Left ventricle myocardium inferior (tissue), 1 donor: ENCODE measurements at places on chromosomes 7 and 10.

DNA sequence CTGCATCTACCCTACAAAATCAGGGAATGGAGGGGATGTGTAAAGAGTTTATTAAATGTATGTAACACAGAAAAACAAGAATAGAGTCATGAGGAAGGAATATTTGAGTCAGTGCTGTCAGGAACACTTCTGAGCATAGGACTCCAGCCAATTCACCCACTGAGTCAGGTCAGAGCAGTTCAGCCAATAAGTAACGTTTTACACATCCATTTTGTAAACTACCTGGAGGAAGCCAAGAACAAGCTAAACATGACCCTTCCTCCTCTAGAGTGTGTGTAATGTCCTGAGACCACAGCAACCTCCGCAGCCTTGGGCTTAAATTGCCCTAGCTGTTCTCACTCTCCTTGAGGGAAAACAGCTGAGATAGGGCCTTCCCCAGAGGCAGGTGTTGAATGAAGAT, 691.5 kb upstream of the LRRN3 start:
- no peaks in the 10 kb centered on the region for H3K27me3 ChIP-seq
- no peak for DNase-seq
- no peak overlapping the region for H3K27ac ChIP-seq
- no peaks in the 10 kb centered on the region for H3K4me1 ChIP-seq
- no peak overlapping the region for H3K4me3 ChIP-seq
- no peaks in the 10 kb centered on the region for H3K36me3 ChIP-seq

- DNase-seq: no peak
- H3K27me3 ChIP-seq: no peaks in the 10 kb centered on the region
- peak overlapping the region; percentile 16 for H3K27ac ChIP-seq
- H3K4me1 ChIP-seq: peaks cover 18% of the 10 kb centered on the region
These were observed 98.5 kb upstream of the KDM7A start for GRCh38 chr7:140275069-140275965.

GRCh38 chr7:11804621-11805020, 27.4 kb downstream of the THSD7A start:
- H3K27ac ChIP-seq: no peak overlapping the region
- no peak for DNase-seq
- H3K4me1 ChIP-seq: no peaks in the 10 kb centered on the region

DNA sequence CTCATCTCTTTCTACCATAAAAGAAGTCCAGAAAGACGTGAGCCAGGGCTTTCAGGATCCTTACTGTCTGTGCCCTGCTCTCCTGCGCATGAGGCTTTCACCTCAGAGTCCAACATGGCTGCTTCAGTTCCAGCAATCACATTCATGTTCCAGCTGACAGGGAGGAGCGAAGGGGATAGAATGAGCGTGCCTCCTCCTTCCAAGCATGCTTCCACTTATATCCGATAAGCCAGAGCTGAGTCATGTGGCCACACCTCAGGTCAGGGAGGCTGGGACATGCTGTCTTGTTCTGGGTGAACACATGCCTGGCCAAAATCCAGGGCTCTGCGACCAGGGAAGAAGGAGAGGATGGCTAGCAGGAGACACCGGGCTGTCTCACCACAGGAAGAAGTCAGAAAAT, 248.2 kb downstream of the SKAP2 start:
- no peak overlapping the region for H3K4me3 ChIP-seq
- peaks cover 9% of the 10 kb centered on the region for H3K4me1 ChIP-seq
- H3K27ac ChIP-seq: no peak overlapping the region
- peaks cover 18% of the 10 kb centered on the region for H3K27me3 ChIP-seq
- no peaks in the 10 kb centered on the region for H3K36me3 ChIP-seq

GRCh38 chr10:90905925-90906324, 15.0 kb downstream of the ANKRD1 start:
- H3K27me3 ChIP-seq: no peaks in the 10 kb centered on the region
- H3K4me1 ChIP-seq: no peaks in the 10 kb centered on the region
- H3K4me3 ChIP-seq: no peak overlapping the region
- DNase-seq: no peak
- H3K36me3 ChIP-seq: peaks cover 26% of the 10 kb centered on the region
- no peak overlapping the region for H3K27ac ChIP-seq

DNA sequence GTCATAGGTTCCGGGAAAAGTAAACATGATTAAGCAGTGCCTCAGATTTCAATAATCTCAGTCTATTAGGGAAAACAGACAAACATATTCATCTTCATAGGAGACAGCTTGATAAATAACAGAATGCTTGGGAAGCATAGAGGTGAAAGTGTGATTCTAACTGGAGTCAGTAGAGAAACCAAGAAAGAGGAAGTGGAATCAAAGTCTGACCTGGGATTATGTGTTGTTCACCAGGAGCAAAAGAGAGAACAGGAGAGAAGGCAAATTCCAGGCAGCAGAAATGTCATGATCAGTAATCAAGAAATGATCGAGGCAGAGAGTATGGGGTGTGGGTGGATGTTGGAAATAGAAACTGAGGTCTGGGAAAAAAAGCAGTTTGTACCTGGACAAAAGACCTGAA, 43.7 kb downstream of the DGKB start:
- H3K27me3 ChIP-seq: no peaks in the 10 kb centered on the region
- no peak for DNase-seq
- no peaks in the 10 kb centered on the region for H3K36me3 ChIP-seq
- no peaks in the 10 kb centered on the region for H3K4me1 ChIP-seq
- H3K4me3 ChIP-seq: no peak overlapping the region
- no peak overlapping the region for H3K27ac ChIP-seq

GRCh38 chr10:109773288-109774120, 149.8 kb downstream of the XPNPEP1 start:
- H3K4me1 ChIP-seq: no peaks in the 10 kb centered on the region
- no peak overlapping the region for H3K27ac ChIP-seq
- H3K36me3 ChIP-seq: no peaks in the 10 kb centered on the region
- H3K4me3 ChIP-seq: no peak overlapping the region
- peaks cover under 1% of the 10 kb centered on the region for H3K27me3 ChIP-seq

DNA sequence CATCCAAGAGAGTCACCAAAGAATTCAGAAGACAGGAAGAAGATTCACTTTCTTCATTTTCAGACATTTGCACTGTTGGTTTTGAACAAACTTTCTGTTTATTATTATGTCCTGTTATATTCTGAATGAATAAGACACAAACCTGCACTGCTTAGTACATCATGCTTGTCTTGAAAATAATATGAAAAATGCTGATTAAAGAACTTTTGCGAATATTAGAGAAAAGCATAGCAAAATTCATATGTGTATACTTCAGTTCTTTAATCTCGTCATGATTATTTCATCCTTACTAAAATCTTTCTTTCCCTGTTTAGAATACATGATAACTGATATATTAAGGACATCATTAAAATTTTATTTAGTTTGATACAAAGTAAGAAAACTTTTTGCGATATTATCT, 504.1 kb downstream of the POM121L12 start:
- no peaks in the 10 kb centered on the region for H3K36me3 ChIP-seq
- no peak overlapping the region for H3K27ac ChIP-seq
- no peaks in the 10 kb centered on the region for H3K27me3 ChIP-seq
- no peak for DNase-seq
- H3K4me1 ChIP-seq: no peaks in the 10 kb centered on the region

- DNase-seq: no peak
- H3K4me1 ChIP-seq: no peaks in the 10 kb centered on the region
- H3K36me3 ChIP-seq: peaks cover 75% of the 10 kb centered on the region
- H3K27ac ChIP-seq: no peak overlapping the region
- H3K27me3 ChIP-seq: no peaks in the 10 kb centered on the region
These were observed 26.2 kb downstream of the CUL2 start for GRCh38 chr10:35063837-35064454.

GRCh38 chr10:122233857-122234348, 37.2 kb upstream of the BTBD16 start:
- peaks cover 27% of the 10 kb centered on the region for H3K4me1 ChIP-seq
- H3K36me3 ChIP-seq: peaks cover 86% of the 10 kb centered on the region
- H3K27ac ChIP-seq: peak overlapping the region; percentile 65
- DNase-seq: peak; percentile 70
- no peak overlapping the region for H3K4me3 ChIP-seq
- no peaks in the 10 kb centered on the region for H3K27me3 ChIP-seq

GRCh38 chr10:119020627-119020946, 8.9 kb upstream of the NANOS1 start:
- H3K27me3 ChIP-seq: no peaks in the 10 kb centered on the region
- DNase-seq: no peak
- no peak overlapping the region for H3K27ac ChIP-seq
- H3K36me3 ChIP-seq: no peaks in the 10 kb centered on the region
- H3K4me1 ChIP-seq: peaks cover 14% of the 10 kb centered on the region

DNA sequence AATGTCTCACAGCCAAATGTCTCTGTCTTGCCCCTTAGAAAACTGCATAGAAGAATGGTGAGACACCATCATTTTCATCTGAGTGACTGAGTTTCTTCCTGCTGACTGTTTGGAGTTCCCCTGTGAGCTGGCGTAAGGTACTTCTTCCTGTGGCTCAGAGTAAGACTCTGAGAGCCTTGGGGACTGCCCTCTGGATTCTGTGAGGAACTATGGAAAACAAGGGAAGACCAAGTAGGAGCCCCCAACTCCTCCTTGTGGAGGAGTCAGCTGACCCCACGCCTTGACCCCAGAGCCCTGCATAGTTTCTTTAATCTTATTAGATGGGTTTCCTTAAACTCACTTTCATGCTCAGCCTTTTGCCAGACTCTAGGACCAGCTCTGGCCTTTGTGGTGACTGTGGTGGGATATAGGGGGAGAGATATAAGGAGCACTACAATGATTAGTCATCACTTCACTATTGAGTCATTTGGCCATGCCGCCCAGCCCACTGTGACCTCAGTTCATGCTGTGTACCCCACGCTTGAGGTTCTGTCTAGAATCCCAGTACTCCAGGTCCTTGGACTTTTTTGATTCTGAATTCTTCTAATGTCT, 51.8 kb upstream of the FAM133B start:
- H3K27me3 ChIP-seq: no peaks in the 10 kb centered on the region
- no peak overlapping the region for H3K4me3 ChIP-seq
- H3K4me1 ChIP-seq: peaks cover 78% of the 10 kb centered on the region

- peaks cover 40% of the 10 kb centered on the region for H3K36me3 ChIP-seq
- no peak for DNase-seq
These were observed 7.1 kb upstream of the BTBD16 start for GRCh38 chr10:122263971-122264370.

GRCh38 chr7:156819733-156820295, 73.2 kb downstream of the LMBR1 start:
- no peak for DNase-seq
- no peaks in the 10 kb centered on the region for H3K4me1 ChIP-seq
- H3K27ac ChIP-seq: no peak overlapping the region
- peaks cover 6% of the 10 kb centered on the region for H3K36me3 ChIP-seq

DNA sequence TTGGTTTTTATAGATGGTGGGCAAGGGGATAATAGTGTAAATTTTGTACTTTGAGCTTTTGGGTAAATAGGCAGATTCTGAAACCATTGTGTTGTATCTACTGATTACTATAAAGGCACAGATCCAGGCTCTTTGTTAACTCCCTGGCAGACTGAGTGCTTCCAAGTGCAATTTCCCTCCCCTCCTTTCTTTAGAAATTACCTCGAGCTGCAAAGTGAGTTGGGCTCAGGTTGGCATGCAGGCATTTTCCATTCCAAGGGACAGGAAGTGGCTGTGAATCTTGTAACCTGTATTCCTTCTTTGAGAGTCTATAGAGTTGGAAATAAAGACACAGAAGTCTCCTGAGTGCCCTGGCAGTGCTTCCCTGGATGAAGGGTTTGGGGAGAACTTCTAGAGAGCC, 494.2 kb upstream of the GALNT17 start:
- H3K4me1 ChIP-seq: no peaks in the 10 kb centered on the region
- no peak for DNase-seq
- no peak overlapping the region for H3K27ac ChIP-seq
- H3K36me3 ChIP-seq: no peaks in the 10 kb centered on the region

GRCh38 chr7:21071561-21072501, 285.1 kb upstream of the SP8 start:
- no peak overlapping the region for H3K4me3 ChIP-seq
- no peaks in the 10 kb centered on the region for H3K36me3 ChIP-seq
- H3K27me3 ChIP-seq: no peaks in the 10 kb centered on the region
- no peak overlapping the region for H3K27ac ChIP-seq
- no peak for DNase-seq
- no peaks in the 10 kb centered on the region for H3K4me1 ChIP-seq

GRCh38 chr7:71731740-71732139, 599.8 kb downstream of the GALNT17 start:
- no peaks in the 10 kb centered on the region for H3K36me3 ChIP-seq
- peaks cover 12% of the 10 kb centered on the region for H3K27me3 ChIP-seq
- H3K4me1 ChIP-seq: no peaks in the 10 kb centered on the region
- H3K27ac ChIP-seq: no peak overlapping the region

GRCh38 chr10:47409866-47410256, 25.8 kb upstream of the ZNF488 start:
- H3K4me1 ChIP-seq: no peaks in the 10 kb centered on the region
- H3K27me3 ChIP-seq: peaks cover 10% of the 10 kb centered on the region
- H3K36me3 ChIP-seq: no peaks in the 10 kb centered on the region
- no peak for DNase-seq
- no peak overlapping the region for H3K27ac ChIP-seq

- no peaks in the 10 kb centered on the region for H3K36me3 ChIP-seq
- no peaks in the 10 kb centered on the region for H3K27me3 ChIP-seq
- no peak overlapping the region for H3K4me3 ChIP-seq
- H3K4me1 ChIP-seq: no peaks in the 10 kb centered on the region
These were observed 32.2 kb downstream of the HACD1 start for GRCh38 chr10:17585016-17585415.
